ENCODE measurements at places on chromosomes 12 and 14.

DNA sequence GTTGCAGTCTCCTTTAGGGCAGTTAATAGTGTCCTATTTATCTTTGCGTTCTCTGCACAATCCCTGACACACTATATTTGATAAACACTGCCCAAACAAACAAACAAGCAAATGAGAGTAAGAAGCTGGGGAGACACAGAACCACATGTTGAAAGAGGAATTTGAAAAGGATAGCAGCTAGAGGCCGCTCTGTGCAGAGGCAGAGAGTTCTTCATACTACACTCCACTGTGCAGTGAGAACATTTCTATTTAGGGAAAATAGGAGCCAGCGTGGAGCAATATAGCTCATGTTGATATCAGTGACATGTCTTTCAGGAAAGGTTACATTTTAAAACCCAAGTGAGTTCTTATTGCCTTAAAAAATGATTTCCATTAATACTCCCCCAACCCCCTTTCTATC, 140.3 kb upstream of the SEL1L start:
- DNase-seq, result no peak

- no peak for DNase-seq
These were observed 33.8 kb downstream of the ERG28 start for GRCh38 chr14:75626863-75627262.

DNA sequence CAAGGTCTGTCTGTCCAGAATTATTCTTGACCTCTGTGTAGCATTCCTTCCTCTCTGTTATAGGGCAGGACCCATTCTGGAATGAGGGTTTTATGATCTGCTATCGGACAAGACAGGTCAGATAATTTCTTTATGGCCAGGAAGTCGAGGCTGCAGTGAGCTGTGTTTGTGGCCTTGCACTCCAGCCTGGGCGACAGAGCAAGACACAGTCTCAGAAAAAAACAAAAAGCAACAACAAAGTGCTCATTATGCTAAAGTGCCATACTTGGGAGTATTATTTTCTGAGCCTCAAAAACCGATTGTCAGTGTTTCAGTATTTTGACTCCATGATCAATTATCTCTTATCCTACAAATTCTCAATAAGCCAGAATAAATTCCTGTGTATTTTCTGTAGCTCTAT, 4.1 kb downstream of the CIPC start:
- no peak for DNase-seq

DNA sequence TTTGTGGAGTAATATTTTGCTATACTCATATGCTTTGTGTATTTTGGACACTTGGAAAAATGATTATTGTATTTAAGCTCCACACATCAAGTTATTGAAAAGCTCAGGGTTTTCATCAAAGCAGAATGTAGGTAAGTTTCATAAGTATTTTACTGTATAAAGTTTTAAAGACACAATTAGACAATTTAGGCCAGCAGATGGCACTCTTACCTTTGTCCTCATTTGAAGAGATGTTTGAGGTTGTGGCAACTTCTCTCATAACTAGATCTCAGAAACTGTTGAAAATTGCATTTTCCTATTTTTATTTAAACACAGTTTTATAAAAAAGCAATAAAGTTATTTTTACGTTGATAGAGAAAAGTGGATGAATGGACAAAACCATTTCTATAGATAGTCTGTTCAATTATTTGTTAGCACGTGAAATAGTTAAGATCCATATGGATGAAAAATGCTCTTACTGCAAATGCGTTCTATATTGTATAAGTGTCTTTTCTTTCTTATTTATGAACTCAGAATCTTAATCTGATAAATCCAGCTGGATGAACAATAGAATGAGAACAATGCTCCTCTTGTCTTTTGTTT, 300.0 kb downstream of the AEBP2 start:
- DNase-seq, result peak; percentile 39

DNA sequence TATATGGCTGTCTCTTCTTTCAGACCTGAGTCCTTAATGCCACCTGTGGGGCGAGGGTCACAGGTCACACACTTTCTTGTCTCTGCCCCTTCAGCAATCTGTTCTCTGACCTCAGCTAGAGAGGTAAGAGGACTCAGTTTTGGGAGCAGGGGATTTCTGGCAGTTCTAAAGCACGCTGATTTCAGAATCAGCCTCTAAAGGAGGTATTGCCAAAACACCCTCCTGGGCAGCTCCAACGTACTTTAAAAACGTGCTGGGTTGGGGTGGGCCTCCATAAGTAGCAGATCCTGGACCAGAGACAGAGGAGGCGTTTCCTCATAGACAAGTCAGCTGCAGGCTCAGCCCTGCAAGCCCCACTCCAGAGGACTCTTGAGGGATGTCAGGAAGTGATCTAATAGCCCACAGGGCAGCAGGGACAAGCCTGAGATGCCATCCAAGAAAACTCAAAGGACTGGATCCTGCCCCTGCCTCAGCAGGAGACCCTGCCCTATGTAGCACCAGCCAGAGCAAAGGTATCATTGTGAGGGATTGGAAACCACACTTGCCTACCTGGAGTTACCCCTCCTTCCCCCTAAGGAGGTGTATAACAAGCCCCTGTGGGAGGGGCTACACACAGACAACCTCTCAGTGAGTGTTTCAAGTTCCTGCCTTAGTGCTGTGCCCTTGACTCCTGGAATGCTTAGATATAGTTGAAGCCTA, 8.5 kb downstream of the CTDSP2 start:
- no peak for DNase-seq

DNA sequence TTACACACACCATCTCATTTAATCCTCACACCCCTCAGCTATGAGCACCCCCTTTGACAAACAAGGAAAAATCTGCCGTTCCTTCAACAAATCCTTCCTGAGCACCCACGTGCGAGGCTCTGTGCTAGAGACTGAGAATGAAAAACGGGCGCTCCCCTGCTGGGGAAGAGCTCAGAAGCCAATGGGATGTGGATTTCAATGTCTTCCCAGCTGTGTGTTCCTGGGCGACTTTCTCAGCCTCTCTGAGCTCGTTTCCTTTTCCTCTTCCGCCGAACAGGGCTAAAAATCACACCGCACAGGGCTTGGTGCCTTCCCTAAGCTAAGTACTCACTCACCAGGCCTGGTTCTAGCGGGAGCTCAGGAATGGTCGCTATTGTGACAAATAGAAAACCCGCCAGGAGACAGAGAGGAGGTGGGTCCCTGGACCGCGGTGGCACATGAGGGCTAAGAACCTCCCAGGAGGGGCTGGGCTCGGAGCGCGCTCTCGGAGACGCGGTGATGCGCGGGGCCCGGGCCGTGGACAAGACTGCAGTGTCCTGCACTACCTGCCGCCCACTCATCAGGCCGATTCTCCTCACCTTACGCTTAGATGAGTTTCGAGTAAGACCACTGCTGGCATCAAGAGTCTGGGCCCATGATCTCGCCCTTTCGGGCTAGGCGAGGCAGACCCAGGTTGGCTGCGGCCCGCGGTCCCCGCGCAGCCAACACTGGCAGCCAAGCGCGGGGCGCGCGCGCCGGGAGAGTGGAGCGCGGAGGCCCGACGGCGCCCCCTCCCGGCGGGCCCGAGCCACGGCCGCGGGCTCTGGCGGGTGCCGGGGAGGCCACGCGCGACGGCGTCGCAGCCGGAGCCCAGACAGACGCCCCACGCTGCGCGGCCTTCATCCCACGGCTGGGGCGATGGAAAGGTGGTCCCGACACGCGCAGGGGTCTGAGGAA, 17.0 kb downstream of the ZDHHC22 start:
- peak; percentile 36 for DNase-seq

DNA sequence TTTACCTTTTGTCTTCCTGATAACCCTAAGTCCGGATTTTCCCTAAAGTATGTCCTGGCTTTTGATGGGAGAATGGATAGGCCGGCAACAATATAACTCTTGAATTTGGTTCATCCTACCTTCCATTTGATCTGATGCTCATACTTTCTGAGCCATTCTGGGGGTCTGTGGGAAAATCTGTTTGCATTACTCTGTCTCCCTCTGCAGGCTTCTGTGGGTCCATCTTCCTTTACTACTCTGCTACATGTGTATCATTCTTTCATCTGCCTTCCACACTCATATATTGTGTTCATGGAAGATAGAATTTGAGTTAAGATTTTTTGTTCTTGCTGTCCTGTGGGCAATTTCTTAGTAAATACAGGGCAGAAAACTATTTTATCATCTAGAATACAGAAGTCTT, 101.5 kb downstream of the NAV3 start:
- DNase-seq, result no peak

DNA sequence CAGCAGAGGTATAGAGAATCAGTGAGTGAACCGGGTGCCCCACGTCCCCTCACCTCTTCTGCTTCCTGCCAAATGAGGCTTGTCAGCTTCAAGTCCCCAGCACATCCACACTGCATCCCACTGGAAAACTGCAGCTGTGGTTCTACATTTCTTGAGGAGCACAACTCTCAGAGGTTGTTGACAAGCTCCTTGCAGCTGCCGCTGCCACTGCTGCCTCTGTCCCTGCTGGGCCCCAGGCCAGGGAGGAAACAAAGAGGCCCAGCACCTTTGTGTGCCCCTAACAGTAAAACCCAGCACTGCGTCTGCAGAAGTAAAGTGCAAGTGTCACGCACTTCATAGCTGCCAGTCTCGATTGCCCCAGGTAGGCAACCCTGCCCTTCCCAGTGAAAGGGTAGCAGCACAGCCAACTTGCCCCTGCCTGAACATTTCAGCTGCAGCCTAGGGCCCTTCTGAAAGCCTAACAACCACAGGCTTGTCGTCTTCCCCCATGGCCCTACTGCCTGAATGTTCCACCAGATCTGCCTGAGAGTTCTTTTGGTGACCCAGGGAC, 1162.1 kb upstream of the USP15 start:
- no peak for DNase-seq

- DNase-seq, result no peak
These were observed 6.7 kb downstream of the SERPINA9 start for GRCh38 chr14:94469261-94469660.

DNA sequence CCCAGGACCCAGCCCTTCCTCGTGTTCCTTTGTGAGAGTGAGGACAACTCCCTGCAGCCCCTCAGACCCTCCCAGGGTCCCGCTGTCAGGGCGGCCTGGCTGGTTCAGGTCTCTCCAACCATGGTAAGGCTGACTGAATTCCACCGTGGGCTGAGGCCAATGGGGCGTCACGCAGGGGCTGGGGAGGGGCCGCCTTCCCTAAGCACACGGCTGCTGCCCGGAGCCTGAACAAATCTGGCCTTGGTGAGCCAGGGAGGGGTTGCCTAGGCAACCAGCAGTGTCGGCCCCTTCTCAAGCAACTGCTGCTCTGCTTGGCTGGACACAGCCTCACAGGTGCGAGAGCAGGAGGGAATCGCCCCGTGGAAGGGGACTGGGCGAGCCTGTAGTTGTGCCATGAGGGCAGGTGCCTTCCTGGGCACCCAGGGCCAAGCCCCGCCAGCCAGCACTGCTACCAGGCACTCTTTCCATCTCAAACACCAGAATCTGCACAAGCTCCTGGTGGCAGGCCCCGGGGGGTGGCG, 37.0 kb upstream of the GALNT9 start:
- peak; percentile 46 for DNase-seq

DNA sequence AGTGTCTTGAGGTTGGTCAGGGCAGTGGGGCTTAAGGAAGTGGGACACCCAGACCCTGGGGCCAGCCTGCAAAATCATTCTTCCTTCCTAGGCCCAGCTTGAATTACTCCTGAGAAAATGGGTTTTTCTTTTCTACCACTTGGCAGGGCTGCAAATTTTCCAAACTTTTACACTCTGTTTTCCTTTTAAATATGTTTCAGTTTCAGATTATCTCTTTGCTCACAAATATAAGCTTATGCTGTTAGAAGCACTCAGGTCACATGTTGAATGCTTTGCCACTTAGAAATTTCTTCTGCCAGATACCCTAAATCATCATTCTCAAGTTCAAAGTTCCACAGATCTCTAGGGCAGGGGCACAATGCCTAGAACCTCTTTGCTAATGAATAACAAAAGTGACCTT, 2.9 kb upstream of the LGR5 start:
- DNase-seq, result no peak

DNA sequence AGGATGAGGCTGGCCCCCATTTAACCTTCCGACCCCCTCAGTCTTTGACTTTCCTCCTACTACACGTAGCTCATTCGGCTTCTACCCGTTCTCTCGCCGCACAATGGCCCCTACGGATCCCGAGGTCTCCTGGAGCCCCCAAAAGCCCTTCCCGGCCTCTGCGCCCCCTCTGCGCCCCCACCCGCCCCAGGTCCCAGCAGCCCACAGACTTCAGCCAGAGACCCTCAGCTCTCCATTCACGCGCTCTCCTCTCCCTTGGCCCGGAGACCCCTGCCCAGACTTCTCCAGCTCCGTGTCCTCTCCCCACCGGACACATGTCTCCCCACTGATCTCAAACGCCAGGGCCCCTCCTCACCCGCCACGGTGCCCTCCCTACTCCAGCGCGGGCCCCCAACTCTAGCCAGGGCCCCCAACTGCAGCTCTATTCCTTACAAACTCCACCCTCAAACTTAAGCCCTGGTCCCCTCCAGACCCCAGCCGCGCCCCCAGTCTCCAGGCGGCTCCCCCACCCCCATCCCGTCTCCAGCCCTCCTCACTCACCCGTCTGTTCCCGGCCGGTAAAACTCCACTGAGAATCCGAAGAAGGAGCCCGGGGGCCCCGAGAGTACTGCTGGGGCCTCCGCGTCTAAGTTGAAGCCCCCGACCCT, 502 bp downstream of the ITGA5 start:
- DNase-seq, result peak; percentile 55

DNA sequence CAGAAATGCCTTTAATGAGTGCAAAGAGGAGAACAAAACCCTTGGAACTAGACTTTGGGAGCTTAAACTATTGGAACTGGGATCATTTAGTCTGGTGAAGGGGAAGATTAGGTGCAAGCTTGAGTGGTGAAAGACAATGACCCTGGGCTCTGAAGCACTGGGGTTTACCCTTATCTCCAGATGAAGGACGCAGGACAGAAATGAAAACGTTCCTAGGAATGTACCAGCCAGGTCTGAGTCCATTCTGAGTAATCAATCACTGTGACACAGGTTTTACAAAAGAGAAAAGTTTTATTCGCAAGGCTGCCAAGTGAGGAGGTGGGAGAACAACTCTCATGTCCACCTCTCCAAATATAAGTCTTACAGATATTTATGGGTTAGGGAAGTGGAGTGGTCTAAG, 249.1 kb downstream of the LRIG3 start:
- DNase-seq, result no peak

GRCh38 chr14:93309427-93309966, 23.3 kb downstream of the BTBD7 start:
- no peak for DNase-seq

DNA sequence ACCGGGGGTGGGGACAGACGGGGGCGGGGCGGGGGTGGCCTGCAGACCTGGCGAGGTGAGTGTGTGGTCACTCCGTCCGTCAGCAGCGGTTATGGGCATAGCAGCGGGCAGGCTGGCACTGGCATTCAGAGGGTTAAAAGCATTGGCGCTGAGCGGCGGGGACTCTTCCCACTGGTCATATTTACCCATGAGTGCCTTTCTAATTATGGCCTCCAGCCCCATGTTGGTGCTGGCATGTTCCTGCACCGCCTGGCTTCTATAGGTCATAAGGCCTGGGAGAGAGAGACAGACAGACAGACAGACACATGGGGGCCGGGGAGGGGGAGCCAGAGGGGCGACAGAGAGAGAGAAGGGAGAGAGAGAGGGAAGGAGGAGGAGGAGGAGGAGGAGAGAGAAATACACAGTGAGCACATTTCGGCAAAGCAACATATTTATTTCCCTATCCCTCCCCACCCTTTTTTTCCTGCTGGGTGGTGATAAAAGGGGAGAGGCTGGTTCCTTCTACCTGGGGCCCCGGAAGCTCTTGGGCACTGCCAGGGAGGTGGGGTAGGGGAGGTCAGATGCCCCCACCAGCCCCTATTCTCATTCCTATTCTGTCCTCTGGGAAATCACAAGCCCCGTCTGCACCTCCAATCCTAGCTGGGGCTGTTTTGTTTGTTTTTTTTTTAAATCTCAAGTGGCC, 32.6 kb downstream of the RFLNA start:
- peak; percentile 47 for DNase-seq

All from heart left ventricle (tissue), 16 donors.